ENCODE measurements at places on chromosomes 13 and 19.

GRCh38 chr19:23868630-23869029 is 46.1 kb upstream of the ZNF726 start:
- DNase-seq: no peak

DNA sequence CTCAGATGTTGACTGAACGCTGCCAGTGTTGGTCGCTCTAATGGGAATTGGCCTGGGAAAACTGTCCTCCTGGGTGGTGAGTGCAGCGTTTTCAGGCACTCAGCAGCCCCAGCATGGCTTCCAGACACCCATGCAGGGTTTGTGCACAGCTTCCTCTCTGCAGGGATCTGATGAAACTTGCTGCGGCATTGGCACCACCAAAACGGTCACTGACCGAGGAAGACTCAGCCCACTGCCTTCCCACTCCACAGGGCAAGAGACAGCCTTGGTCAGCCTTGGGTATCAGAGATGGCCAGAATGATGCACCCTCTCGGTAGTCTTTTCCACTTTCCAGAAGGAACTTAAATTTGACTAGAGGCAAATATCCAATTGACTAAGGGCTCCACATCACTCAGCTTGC is 398.9 kb downstream of the IRS2 start:
- DNase-seq: no peak

GRCh38 chr19:35736913-35737886 is 5.1 kb downstream of the IGFLR1 start:
- DNase-seq: no peak

DNA sequence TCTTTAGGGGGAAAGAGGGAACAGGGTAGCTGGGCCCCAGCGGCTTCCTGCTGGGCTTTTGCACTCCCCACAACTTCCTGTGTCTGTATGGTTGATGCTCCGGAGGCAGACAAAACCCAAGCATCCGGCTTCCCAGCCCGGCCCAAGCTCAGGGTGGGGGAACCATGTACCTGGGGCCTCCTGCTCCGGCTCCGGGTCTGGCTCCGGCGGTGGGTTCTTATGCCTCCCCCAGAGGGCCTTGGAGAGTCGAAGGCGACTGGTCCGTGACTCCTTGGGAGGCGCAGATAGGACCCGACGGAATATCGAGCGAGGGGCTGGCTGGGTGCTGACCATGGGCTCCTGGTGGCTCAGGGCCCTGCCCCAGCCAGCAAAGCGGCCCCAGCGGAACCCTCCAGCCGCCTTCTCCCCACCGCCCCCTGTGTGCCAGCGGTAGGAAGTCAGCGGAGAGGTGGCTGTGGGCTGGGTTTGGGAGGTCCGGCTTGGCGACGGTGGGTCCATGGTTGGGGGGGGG is 428 bp downstream of the RASAL3 start:
- DNase-seq: no peak

- no peak for DNase-seq
Measured at GRCh38 chr19:1491849-1492170, 829 bp downstream of the REEP6 start.

DNA sequence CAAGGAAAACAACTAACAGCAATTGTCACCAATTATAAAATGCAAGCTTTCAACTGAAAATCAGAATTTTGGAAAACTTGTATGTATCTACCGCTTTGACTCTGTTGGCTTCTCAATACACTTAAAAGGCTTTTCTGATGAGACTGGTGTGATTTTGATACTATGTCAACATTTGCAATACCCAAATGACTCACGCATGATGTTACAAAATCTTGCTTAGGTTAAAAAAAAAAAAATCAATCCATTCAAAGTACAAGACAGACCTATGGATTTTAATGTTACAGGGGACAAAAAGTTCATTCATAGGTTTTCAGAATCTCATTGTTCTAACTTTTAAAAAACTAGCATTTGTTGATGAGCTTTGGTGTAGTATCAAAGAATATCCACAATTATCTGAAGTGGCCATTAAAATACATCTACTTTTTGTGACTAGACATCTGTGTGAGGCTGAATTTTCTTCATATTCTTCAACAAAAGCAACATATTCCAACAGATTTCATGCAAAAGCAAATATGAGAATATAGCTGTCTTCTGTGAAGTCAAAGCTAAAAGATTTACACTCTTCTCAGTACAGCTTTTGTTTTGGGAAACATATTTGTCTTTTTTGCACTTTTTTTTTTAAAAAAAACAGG is 10.7 kb downstream of the ELF1 start:
- no peak for DNase-seq

DNA sequence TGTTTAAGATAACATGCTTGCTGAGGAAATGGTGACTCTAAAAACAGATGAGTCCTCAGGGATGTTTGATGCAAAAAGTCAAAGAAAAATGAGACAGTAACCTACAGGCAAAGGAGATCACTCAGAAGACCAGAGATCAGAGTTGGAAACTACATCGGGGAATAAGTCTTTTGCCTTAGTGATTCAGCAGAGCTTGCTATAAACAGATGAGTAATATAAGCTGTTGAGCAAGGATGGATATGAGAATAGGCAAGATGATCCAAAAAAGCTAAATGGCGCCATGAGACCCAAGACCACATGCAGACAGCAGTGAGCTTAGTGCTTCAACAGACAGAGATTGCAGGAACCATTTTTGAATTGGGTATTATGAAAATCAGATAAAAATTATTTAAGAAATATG is 168.6 kb downstream of the POSTN start:
- no peak for DNase-seq

GRCh38 chr19:15368798-15369593 is 10.6 kb downstream of the AKAP8 start:
- DNase-seq: no peak

- no peak for DNase-seq
Measured at GRCh38 chr13:110471833-110472162, 89.7 kb downstream of the RAB20 start.

DNA sequence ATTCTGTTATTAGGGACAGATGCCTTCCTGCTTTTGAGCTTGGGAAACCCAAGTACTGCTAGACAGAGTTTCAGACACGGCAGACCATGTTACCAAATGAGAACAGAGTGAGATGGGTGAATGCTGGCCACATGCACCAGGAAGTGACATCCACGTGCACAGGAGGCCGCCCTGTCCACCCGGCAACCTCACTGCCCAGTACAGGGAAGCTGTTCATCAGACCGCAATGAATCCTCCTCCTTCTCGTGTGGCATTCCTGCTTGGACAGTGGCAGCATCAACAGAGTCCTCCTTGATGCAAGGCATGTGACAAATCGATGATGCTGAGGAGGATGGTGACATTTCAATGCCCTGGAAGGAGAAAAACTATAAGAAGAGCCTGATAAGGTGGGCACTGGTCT is 191.0 kb upstream of the SOX1 start:
- no peak for DNase-seq

DNA sequence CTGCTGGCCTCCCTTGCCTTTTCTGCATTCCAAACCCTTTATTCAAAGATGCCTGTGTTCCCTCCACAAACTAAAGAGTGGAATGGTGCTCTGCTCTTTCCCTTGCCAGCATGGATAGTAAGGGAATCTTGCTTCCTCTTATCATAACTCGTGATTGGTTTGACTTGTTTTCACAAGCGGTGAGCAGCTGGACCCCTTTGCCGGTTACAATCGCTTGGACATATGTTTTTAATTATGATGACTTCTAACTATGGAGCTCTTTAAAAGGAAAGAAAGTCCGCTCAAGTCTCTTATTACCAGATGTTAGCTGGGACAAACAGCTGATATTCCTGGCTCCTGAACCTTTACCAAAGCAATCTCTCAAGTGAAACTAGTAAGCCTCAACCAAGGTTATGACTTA is 1094.7 kb downstream of the UQCRFS1 start:
- no peak for DNase-seq

GRCh38 chr13:110641055-110642015 is 26.0 kb downstream of the NAXD start:
- no peak for DNase-seq

DNA sequence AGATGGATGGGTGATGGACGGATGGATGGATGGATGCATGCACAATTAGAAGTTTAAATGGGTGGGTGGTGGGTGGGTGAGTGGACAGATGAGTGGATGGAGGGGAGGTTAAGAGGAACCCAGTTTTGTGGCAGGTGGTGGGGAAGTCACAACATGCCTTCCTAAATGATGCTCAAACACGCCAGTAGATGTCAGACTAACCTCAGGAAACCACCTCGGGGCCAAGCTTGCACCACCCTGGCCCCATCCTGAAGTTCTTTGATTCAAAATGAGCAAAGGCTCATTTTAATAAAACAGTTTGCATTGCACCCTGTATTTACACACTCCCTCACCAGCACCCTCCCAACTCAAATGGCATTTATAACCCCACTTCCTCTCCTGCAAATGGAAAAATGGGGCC is 91.4 kb upstream of the CACNA1A start:
- no peak for DNase-seq

DNA sequence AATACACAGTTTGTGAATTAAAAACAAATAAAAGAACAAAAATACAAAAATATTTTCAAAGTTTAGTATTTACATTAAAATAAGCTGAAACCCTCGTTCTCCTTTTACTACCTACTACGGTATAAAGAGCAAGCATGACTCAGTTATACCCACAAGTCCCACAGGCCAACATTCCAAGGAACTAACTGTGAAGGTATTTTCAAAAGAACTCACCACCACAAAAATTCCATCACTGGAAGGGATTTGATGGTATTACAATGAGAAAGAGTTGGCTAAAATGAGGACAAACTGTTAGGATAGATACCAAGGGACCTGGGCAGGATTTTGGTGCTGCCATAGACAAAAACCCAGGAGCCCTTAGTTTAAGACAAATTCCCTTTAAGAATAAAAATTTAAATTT is 122.7 kb downstream of the TBC1D4 start:
- DNase-seq: peak; percentile 35

GRCh38 chr19:53903055-53903680 is 5.9 kb upstream of the CACNG7 start:
- DNase-seq: no peak

DNA sequence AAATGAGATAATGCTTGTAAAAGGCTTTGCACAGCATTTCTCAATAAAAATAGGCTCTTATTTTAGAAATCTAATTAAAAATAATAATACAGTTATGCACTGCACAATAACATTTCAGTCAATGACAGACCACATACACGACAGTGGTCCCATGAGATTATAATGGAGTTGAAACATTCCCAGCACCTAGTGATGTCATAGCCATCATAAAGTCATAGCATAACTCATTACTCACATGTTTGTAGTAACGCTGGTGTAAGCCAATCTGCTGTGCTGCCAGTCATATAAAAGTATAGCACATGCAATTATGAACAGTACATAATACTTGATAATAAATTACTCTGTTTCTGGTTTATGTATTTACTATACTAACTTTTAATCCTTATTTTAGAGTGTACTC is 12.7 kb upstream of the SERPINE3 start:
- no peak for DNase-seq

GRCh38 chr13:112510987-112511685 is 76.8 kb downstream of the TUBGCP3 start:
- DNase-seq: no peak

DNA sequence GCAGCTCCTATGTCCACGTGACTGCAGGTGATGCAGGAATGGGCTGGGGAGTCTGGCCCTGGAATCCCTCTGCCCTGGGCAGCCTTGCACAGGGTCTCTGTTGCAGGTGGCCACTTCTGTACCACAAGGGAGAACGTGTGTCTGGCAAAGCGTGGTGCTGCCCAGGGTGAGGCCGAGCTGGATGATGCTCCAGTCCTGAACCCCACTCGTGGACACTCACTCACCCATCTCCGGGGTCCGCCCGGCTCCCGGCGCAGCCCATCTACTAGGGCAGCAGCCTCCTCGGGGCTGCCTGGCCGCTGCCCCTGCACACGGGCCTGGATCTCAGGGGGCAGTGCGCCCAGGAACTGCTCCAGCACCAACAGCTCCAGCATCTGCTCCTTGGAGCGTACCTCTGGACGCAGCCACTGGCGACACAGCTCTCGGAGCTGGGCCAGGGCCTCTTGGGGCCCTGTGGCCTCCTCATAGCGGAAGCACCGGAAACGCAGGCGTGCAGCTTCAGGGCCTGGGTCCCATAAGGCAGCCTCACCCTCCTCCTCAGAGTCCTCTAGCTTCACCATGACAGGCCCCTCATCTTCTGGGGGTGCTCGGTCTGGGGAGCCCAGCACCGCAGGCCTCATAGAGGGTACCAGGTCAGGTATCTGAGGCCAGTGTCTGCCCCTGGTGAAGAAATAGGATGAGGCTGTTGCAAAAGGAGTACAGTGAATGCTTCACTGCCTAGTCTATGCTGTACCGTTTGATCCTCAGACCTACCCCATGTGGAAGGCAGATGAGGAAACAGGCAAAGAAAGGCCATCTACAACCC is 2.2 kb downstream of the MZF1 start:
- DNase-seq: no peak

DNA sequence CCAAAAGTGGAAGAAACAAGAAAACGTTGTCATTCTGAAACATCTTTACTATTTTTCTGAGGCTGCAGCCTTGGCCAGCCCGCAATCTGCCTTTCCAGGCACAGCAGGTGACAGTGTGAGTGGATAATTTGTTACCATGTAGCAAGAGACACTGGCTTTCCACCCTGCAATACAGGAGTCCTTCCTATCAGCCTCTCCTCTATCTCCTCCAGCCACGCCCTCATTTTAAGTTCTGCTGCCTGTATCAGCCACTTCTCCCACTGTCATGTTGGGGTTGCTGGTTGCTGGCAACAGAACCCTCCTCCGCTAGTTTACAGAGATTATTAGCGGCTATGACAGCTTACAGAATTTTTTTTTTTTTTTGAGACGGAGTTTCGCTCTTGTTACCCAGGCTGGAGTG is 7.7 kb upstream of the LGALS7 start:
- DNase-seq: no peak

DNA sequence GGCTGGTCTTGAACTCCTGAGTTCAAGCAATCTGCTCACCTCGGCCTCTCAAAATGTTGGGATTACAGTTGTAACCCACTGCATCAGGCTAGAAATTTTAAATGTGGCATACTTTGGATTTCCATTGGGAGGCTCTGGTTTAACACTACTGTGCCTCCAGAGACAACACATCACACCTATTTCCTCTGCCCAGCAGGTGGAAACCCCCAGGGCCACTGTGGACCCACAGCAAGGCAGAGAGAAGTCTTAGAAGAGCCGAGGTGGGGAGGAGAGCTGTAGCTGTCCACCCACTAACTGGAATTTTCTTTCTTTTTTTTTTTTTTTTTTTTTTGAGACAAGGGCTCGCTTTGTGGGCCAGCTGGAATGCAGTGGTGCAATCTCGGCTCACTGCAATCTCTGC is 39.4 kb downstream of the IER2 start:
- DNase-seq: no peak

- DNase-seq: no peak
Measured at GRCh38 chr19:42272535-42272897, 3.5 kb downstream of the CIC start.

- DNase-seq: no peak
Measured at GRCh38 chr19:51417107-51417809, at the start of gene SIGLEC10. TSS of gene SIGLEC10 (minus strand) at chr19:51417642. CDS start at chr19:51417581, 61 bp downstream.

GRCh38 chr13:48159401-48159800 is 64.5 kb upstream of the MED4 start:
- DNase-seq: no peak

DNA sequence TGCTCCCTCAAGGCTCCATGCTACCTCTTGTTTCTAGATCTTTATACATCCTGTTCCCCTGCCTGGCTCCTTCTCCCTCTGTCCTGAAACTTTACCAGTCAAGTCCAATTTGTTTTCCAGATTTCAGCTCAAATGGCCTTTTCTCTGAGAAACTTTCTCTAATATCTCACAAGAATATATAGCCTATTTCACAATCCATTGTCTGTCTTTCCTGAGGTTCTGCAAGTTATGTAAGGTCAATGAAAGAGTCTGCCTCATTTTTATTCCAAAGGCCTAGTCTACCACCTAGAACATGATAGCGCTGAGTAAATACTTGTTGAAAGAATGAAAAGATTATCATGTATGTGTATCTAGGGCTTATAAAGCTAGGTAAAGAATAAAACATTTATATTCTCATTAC is 348.8 kb downstream of the SPRY2 start:
- DNase-seq: no peak

- DNase-seq: no peak
Measured at GRCh38 chr13:66506979-66507378, 723.2 kb downstream of the PCDH9 start.

All from iPS DF 6.9 (cell line).